ENCODE measurements at places on chromosomes 4 and X. TPM values are rescaled to one million over a fixed set of nuclear protein-coding genes. Genes with fewer than 3 reads are reported as not detected.

GAGE12J gene
- total RNA-seq, result not detected

MAGEE1 gene
- total RNA-seq, result 2.1 TPM

TMEM154 gene
- total RNA-seq, result 0.26 TPM

TBC1D9 gene
- total RNA-seq, result 32.0 TPM

UTP14A gene
- total RNA-seq, result 21.3 TPM

ADAM29 gene
- total RNA-seq, result not detected

NHS gene
- total RNA-seq, result 7.5 TPM

RASGEF1B gene
- 10.9 TPM for total RNA-seq

RIBC1 gene
- total RNA-seq, result 0.93 TPM

CDKL5 gene
- total RNA-seq, result 2.8 TPM

UGT8 gene
- total RNA-seq, result not detected

ADGRA3 gene
- 9.8 TPM for total RNA-seq

FAM9C gene
- total RNA-seq, result not detected

BBS12 gene
- total RNA-seq, result 6.2 TPM

TCEANC gene
- total RNA-seq, result 3.2 TPM

KLHL13 gene
- 37.9 TPM for total RNA-seq

ANXA3 gene
- 5.0 TPM for total RNA-seq

MEPE gene
- not detected for total RNA-seq

NEIL3 gene
- 6.6 TPM for total RNA-seq

SCARB2 gene
- total RNA-seq, result 562 TPM

SUPT20HL2 gene
- total RNA-seq, result not detected

PPP1R2C gene
- total RNA-seq, result not detected

SOD3 gene
- total RNA-seq, result 136 TPM

ARAP2 gene
- 0.40 TPM for total RNA-seq

NLRP2B gene
- total RNA-seq, result not detected

PARM1 gene
- 3.2 TPM for total RNA-seq

XAGE1B gene
- total RNA-seq, result not detected

REPS2 gene
- total RNA-seq, result 0.37 TPM

FGD1 gene
- total RNA-seq, result 4.7 TPM

FAM133A gene
- 0.81 TPM for total RNA-seq

METTL14 gene
- total RNA-seq, result 16.5 TPM

PROM1 gene
- not detected for total RNA-seq

DAPP1 gene
- total RNA-seq, result not detected

TMEM47 gene
- 115 TPM for total RNA-seq
